ENCODE measurements at places on chromosomes 5 and 9. TPM values are rescaled to one million over a fixed set of nuclear protein-coding genes. Genes with fewer than 3 reads are reported as not detected.
A peak's percentile ranks its signal among the peaks of the same experiment; 100 is the strongest.

GRCh38 chr5:167786871-167787578 lies 504.4 kb upstream of the WWC1 start:
- no peak for DNase-seq
- no peaks in the 10 kb centered on the region for H3K27me3 ChIP-seq
- H3K4me1 ChIP-seq, result peaks cover 5% of the 10 kb centered on the region
- no peaks in the 10 kb centered on the region for H3K36me3 ChIP-seq
- H3K4me3 ChIP-seq, result no peak overlapping the region

GRCh38 chr5:158419186-158419585 lies 560.2 kb upstream of the CLINT1 start:
- H3K27me3 ChIP-seq, result no peaks in the 10 kb centered on the region
- H3K4me1 ChIP-seq, result no peaks in the 10 kb centered on the region
- no peak for DNase-seq
- no peak overlapping the region for H3K27ac ChIP-seq
- H3K36me3 ChIP-seq, result no peaks in the 10 kb centered on the region

DNA sequence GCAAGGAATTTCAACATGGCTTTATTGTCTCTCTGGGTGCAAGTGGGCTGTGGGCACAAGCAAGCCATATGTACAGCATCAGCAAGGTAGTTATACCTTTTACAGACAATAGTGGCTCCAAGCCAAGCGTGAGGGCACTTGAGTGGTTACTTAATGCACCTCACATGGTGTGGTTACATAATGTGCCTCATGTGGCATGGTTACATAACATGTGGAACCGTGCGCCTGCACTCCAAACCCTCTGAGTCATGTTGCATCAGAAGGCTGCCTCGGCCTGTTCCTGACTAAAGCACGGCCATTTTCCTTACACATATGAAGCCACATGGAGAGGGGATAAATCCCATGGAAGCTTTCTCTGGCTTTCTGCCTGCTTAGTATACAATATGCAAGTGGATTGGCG lies 150.9 kb downstream of the OSTF1 start:
- H3K4me1 ChIP-seq, result no peaks in the 10 kb centered on the region
- peak; percentile 35 for DNase-seq
- H3K36me3 ChIP-seq, result peaks cover 6% of the 10 kb centered on the region
- no peaks in the 10 kb centered on the region for H3K27me3 ChIP-seq
- no peak overlapping the region for H3K27ac ChIP-seq

The LCN15 gene
- 0.54 TPM for total RNA-seq

The YTHDC2 gene
- total RNA-seq, result 33.9 TPM

DNA sequence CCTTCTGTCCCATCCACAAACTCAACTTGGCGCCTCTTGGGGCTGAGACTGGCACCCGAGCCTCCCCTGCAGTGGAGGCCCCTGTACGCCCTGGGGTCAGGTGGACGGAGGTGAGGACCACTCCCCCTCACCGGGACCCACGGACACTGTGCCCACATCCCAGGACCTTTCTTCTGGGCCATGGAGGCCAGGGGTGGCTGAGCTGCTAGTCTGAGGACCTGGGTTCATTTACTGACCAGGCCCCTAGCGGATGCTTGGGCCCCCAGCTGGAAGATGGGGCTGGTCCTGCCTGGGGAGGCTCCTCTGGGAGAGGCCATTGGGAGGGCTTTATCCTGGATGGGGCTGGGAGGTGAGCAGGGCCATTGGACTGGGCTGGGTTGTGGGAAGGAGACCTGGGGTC lies 16.9 kb upstream of the SLC6A19 start:
- DNase-seq, result no peak
- no peak overlapping the region for H3K4me3 ChIP-seq
- no peaks in the 10 kb centered on the region for H3K36me3 ChIP-seq
- H3K27ac ChIP-seq, result no peak overlapping the region
- no peaks in the 10 kb centered on the region for H3K27me3 ChIP-seq
- H3K4me1 ChIP-seq, result no peaks in the 10 kb centered on the region

Measured in GM23338 (cell line).